Gastroesophageal sphincter (tissue), 4 donors: ENCODE measurements at places on chromosomes 12 and 14. TPM values are rescaled to one million over a fixed set of nuclear protein-coding genes. Genes with fewer than 3 reads are reported as not detected.

GRCh38 chr14:68012871-68013270, 193.3 kb downstream of the RAD51B start:
- ATAC-seq = no peak

DNA sequence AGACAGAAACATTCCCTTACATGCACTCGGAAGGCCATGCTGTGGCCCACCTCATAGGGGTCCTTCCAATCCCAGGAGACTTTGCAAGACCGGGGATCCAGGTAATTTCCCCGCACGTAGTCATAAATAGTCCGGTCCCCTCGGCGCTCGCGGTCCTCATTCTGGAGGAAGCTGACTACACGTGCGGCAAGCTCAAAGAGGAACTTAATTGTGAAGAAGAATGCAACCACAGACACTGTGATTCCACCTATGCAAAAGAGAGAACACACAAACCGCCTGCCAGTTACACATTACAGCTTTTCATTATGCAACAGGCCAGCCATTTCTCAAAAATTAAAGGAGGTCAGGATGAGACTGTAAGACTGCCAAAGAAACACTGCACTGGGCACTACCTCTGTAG, 28.4 kb downstream of the AREL1 start:
- ATAC-seq = no peak

- ATAC-seq = no peak
These were observed 1043.0 kb downstream of the VRK1 start for GRCh38 chr14:97840159-97840558.

DNA sequence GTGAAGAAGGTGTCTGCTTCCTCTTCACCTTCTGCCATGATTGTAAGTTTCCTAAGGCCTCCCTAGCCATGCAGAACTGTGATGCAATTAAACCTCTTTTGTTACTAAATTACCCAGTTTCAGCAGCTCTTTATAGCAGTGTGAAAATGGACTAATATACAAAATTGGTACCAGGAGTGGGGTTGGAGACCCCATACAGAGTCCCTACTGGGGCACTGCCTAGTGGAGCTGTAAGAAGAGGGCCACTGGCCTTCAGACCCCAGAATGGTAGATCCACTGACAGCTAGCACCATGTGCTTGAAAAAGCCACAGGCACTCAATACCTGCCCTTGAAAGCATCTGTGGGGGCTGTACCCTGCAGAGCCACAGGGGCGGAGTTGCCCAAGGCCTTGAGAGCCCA, 44.8 kb upstream of the CRADD start:
- no peak for ATAC-seq

GRCh38 chr12:13093191-13093847, 10.1 kb downstream of the GSG1 start:
- ATAC-seq = no peak

DNA sequence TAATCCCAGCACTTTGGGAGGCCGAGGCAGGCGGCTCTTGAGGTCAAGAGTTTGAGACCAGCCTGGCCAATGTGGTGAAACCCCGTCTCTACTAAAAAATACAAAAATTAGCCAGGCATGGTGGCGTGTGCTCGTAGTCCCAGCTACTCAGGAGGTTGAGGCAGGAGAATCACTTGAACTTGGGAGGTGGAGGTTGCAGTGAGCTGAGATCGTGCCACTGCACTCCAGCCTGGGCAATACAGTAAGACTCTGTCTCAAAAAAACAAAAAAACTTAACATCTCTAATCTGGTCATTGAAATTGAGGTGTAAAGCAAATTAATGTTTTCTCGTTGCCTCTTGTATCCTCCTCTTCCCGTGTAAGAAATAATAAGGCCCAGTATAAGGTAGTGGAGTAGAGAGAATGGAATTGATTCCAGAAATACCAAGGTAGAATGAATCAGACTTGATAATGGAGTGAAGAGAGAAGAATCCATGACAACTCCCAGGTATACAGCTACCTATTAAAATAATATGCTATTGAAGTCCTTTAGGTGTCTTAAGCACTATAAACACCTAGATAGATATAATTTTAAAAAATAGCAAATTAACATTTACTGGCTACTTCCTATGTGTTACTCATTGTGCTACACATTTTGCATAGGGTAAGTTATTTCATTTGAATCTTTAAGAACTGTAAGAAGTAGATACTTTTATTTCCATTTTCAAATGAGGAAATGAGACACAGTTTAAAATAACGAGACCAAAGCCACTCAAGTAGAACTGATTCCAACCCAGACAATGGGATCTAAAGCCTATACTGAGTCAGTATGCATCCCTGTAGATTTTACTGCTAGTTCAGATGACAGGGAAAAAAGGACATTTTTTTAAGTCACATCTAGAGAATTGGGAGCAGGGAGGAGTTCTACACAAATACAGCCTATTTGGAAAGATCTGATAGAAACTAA, 23.2 kb downstream of the RAP1B start:
- ATAC-seq = no peak

- no peak for ATAC-seq
These were observed 35.7 kb downstream of the ADGRD1 start for GRCh38 chr12:130989391-130989790.

- no peak for ATAC-seq
These were observed 19.0 kb upstream of the CD9 start for GRCh38 chr12:6181166-6181565.

DNA sequence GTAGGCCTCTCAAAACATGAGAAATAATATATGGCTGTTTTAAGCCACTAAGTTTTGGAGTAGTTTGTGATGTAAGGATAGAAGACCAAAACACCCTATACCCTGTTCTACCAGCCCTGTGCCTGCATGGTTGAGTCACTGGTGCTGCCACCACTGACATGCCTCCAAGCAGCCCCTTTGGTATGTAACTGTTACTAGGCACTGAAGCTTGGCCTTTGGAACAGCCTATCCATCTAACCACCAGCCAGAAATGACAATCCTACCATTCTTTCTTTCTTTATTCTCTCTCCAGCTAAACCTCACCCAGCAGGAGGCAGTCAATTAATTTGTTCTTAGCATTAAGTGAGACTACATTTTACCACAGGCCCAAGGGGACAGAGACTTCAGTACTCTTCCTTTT, 240.3 kb downstream of the MSRB3 start:
- no peak for ATAC-seq

DNA sequence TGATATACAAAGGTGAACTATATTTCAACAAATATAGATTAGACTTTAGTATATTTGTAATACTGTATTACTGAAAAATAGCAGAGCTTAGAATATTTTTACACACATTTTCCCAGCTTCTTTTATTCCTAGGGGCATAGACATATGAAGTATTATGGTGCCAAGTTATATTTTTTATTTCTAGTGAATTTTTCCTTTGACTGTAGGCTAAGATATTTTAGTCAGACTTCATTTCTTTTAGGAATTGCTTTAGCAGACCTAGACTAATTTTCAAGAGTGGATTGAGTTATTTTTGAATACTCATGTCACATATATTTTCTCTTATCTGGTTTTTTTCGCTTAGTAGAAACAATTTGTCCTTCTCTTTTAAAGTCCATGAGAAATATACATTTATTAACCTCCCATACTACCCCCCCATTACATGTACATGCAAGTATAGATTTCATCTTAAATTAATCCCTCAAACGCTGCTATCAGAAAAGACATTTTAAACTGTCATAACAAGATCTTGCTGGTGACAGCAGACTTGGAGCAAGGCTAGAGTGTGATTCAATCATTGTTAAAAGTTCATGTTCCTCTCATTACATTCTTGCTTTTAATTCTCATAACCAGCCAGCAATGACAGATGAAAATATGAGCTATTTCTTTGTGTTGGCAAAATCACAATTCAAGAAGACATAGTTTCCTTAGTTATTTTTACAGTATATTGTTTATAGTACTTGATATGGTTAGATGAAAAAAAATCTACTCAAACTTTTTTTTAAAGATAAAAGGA, 456.1 kb downstream of the AEBP2 start:
- ATAC-seq = no peak

KLRC2 gene
- not detected for total RNA-seq

ACOT6 gene
- total RNA-seq = not detected

GPR132 gene
- 2.1 TPM for total RNA-seq

DAAM1 gene
- total RNA-seq = 124 TPM

ETFBKMT gene
- total RNA-seq = 6.1 TPM

PROX2 gene
- total RNA-seq = not detected
